Stimulated activated CD8-positive, alpha-beta memory T cell treated with anti-CD3 and anti-CD28 coated beads, Interleukin-7, amount 100 ng/mL, for 1 hour (primary cell): ENCODE measurements at places on chromosomes 12 and 14.

DNA sequence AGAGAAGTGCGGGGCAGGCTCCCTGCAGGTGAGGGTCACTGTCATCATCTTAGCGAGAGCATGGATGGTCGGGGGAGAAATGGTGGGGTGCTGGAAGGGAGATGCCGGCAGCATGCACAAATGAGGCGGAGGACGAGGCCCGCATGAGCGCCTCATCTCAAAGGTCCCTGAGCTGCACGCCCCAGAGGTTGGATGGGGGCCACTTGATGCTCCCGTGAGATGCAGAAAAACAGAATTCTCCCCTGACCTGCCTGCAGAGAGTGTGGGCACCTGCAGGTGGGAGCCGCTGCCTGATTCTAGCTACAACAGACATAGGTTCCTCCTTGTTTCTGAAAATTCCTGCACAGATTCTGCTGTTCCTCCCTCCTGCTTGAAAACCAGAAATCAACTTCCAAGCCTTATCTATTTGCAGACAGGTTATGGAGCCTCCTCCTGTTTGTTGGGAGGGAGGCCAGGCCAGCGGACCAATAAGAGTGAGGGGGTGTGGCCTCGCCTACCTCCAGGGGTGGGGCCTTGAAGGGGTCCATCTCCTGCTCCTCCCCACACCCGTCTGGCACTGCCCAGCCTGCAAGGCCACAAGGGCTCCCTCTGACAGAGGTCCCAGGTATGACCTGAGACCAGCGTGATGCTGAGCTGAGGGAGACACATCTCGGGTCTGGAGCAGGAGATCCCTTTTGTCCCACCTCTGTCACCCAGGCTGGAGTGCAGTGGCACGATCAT is 67.2 kb downstream of the KDM2B start:
- DNase-seq = no peak

DNA sequence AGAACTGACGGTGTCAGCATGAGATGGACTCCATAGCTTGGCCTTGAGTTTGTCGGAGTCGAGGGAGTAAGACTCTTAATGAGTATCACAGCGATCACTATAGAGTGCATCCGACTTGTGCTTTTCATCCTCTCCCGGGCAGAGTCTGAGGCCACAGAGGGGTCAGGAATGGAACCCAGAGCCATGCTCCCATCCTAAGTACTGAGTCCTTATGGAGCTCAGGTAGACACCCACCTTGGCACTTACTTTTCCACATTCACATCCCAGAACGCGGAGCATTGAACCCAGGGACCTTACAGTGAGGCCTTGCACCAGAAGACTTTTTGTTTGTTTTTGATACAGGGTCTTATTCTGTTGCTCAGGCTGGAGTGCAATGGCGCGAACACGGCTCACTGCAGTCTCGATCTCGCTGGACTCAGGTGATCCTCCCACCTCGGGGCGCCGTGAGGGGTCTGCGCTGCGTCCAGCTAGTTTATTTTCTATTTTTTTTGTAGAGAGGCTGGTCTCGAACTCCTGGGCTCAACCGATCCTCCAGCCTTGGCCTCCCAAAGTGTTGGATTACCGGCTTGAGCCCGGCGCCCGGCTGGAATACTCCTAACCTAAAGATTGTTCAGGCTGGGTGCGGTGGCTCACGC is 719 bp upstream of the SRSF9 start:
- no peak for DNase-seq

DNA sequence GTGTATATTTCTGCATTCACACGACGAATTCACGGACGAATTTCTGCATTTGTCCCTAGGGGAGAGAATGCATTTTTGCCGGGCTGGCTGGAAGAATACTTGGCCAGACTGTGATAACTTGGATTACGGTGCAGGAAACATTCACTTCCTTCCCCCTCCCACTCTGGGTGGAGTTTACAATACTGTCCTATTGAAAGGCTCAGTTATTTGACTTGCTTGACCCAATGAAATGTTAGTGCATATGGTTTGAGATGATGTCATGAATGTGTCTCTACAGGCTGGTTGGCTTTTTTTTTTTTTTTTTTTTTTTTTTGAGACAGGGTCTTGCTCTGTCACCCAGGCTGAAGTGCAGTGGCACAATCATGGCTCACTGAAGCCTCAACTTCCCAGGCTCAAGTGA is 90.7 kb upstream of the NOS1 start:
- DNase-seq = no peak

GRCh38 chr12:9960590-9960989 is 10.6 kb upstream of the CLEC12A start:
- no peak for DNase-seq

DNA sequence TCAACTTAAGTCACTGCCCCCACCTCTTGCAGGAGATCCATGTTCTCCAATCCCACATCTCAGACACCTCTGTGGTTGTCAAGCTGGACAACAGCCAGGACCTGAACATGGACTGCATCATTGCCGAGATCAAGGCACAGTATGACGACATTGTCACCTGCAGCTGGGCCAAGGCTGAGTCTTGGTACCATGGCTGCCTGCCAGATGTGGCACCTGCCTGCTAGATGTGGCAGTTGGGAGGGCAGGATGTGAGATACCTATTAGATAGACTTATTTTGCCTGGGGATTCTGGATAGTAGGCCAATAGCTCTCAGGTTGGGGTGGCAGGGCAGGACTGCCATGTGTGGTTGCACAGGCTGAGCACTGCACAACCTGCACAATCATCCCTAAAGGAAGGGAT is 7.9 kb upstream of the KRT86 start:
- no peak for DNase-seq

DNA sequence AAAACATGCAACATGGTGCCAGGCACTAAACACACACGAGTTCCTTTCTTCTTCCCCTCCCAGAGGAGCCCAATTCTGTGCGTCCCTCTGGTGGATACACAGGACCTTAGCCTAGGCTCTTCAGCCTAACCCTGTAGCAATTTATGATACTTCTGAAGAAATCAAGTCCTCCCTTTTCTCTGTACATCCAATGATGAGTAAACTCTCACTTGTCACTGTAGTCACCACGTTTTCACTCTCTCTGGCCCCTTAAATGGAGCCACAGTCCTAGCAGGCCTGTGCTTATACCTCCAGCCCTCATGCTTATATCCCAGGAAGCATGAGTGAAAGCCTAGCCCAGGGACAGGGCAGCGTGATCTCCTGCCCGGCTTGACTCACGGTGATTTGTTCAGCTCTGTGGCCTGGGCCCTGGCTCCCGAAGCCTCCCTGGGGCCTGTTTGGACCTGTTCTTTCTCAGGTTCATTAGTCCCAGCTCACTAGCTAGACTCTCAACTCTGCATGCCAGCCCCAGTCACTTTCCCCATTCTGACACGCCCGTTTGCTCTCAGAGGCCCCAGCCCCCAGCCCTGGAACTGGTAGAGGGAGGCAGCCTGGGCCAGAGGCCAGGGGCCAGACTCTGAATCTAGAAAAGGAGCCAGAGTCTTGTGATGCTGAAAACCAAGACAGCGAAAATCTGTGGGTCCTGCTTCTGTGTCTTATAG is 24.1 kb upstream of the PLEKHG3 start:
- DNase-seq = no peak

GRCh38 chr14:80560800-80561657 is 349.7 kb upstream of the DIO2 start:
- no peak for DNase-seq

DNA sequence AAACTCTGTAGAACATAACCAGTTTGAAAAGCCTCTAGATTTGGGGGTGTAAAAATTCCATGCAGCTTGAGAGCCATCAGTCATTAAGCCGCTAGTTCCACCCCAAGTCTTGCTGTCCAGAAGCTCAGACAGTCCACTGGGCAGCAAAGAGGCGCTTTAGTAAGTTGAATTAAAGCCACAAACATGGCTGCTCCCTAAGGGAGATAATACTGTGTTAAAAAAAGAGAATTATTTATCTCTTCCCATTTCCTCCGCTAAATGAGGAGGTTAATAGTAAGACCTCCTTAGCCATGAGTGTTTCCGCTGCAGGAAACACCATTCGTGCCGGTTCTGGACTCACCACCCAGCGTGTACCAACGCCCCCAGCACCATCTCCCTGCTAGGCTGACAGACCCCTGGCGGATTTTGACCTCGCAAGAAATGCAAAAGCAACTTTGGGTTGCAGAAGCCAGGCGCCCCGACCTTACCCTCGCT is 536 bp downstream of the TM7SF3 start:
- no peak for DNase-seq

- no peak for DNase-seq
These were observed 30.2 kb upstream of the DYRK2 start for GRCh38 chr12:67618303-67618702.

DNA sequence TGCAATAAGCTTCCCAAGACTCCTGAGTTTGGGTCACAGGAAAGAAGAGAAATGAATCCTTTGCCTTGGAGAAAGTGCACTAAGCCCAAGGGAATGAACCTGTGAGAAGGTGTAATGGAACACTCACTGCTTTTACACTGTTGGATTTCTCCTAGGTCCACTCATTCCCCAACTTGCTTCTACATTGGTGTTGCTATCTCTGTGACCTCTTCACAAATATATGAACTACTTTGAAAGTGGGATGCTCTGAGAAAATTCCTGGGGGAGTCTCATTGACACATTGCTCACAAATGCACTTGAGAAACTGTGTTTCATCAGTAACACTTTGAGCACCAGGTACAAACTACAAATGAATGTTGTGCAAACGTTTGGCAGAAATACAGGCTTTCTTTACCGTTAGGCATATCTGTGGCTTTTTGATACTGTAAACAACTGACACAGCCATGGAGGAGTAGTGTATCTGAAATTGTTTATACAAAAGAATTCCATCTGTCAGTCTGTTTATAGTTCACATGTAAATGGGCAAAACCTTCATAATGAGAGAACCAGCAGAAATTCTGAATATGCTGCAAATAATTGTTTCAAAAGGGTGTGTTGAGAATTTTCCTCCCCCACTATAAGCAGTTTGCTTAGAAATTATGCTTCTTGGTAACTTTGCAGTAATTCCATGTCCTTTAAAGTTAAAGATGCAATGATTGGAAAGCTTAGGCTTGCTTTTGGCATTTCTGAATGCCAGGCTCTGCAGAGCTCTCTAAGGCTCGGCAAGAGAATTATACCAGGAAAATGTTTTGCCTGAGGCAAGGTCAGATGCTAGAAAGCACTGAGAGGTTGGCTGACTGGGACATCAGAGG is 348.5 kb upstream of the DDHD1 start:
- no peak for DNase-seq

GRCh38 chr14:64201921-64202545 is 92.1 kb downstream of the ESR2 start:
- DNase-seq = no peak

GRCh38 chr14:91231446-91231845 is 13.1 kb downstream of the GPR68 start:
- DNase-seq = no peak

DNA sequence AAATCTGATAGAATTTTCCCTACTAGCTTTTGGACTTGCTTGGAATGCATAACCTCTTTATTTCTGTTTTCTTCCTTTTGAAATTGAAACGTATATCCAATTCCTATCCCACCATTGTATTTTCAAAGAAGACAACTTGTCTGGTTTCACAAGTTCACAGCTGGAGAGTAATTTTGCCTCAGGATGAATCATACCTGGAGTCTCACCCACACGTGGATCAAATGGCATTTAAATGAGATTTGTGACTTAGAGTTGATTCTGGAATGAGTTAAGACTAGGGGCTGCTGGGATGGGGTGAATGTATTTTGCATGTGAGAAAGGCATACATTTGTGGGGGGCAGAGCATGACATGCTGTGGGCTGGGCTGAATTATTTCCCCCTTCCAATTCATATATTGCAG is 516.5 kb upstream of the MGAT4C start:
- no peak for DNase-seq

DNA sequence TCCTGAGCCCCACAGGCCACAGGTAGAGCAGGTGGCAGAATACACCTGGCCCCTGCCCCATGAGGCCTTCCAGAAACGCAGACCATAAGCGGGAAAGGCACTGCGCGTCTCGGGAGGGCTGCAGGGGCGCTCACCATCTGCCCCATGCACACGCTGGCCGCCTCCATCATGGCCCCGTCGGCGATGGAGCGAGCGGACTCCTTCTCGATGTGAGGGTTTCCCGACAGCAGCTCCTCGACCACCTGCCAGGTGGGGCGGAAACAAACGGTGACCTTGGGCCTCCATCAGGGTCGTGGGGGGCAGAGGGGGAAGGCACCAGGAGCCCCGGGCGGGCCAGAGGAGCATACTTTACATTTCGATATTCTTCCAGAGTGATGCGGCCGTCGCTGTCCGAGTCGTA is 52.8 kb downstream of the TESC start:
- DNase-seq = no peak

GRCh38 chr14:76793956-76794355 is 18.7 kb downstream of the ANGEL1 start:
- no peak for DNase-seq

- DNase-seq = no peak
These were observed 17.3 kb upstream of the RFLNA start for GRCh38 chr12:124277394-124278241.

- no peak for DNase-seq
These were observed 221.9 kb upstream of the EGLN3 start for GRCh38 chr14:34172550-34173368.

DNA sequence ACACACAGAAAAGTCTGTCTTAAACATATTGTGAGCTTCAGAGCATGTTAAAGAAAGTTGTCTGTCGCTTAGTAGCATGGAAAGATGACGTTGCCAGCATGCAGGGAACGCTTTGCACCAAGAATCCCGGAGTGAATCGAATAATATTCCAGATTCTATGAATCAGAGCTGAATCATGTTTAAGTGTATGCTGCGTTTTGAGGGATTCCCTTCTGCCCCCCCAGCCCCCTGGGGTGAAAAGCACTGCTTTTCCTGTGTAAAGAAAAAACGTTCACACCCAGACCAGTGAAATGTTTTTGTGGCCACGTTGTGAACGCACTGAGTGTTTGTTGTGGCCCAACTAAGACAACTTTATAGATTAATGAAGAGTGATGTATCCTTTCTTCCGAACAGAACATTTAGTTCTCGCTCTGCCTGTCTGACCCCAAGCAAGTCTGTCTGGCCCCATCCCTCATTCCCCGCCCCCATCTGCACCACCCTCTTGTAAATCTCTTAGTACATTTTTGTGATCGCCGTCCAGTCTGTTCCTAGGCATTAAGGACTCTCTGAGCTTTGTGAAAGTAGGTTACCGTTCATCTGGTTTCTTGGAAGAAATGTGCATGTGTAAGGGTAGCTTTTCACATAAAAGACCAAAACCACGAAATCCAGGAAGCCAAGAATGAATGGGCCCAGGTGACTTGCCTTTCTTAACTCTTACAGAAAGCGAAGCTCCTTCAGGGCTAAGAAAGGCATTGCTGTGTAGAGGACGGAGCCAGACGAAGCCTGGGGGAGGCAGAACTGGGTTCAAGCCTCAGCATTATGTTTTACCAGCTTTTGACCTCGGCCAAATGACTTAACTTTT is 103.0 kb downstream of the SAMD4A start:
- DNase-seq = peak; percentile 17

DNA sequence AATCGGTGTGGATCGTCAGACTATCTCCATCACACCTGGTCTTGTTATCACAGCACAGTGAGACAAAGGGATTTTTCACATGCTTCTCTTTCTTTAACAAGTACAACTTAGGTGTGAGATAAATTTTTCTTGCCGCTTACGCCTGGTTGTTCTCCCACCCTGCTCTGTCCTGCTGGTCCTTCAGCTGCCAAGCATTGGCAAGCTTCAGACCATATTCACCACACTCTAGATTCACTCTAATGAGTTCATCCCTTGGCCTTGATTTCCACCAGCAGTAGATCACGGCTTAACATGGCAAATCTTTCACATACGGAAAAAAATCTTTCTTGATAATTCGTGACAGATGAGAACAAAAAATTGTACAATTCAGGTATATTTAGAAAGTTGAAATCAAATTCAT is 33.5 kb downstream of the RHOJ start:
- no peak for DNase-seq
